CD4-positive, alpha-beta T cell treated with Interleukin-15 for 4 hours (primary cell): ENCODE measurements at places on chromosomes 1 and 21.

DNA sequence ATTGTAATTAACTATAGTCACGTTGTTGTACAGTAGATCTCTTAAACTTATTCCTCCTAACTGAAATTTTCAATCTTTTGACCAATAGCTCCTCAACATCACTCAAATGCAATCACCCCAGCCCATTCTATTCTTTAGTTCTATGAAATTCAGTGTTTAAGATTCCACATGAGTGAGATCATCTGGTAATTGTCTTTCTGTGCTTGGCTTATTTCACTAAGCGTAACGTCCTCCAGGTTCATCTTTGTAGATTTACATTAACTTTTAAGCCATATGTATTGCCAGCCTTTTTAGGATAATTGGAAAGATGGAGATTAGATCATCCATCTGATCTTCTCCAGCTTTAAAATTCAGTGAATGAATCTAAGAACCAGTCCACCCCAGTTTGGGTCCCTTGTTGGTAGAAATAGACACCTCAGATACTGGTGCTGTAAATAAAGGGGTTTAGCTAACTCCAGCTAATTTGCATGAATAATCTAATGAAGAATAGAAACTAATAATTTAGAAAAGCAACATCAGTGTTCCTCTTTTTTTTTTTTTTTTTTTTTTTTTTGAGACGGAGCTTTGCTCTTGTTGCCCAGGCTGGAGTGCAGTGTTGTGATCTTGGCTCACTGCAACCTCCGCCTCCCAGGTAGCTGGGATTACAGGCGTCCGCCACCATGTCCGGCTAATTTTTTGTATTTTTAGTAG is 7.0 kb downstream of the S100A10 start:
- DNase-seq: no peak

DNA sequence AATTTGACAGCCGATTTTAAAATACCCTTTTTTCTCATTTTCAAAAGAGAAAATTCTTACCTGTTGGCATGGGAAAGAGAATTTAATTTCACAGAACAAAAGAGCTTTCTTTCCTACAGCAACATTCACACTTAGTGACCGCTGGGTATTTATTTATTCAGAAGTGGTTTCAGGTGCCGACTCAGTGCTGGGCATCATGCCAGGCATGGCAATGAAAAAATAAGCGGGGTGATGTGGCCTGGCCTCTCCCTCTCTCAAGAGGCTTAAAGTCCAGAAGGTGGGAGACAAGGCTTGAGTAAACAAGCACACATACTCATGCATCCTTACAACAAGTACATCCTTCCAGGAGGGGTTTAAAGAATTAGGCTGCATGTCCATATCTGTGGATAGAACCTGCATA is 4.1 kb upstream of the PCP4 start:
- DNase-seq: no peak

DNA sequence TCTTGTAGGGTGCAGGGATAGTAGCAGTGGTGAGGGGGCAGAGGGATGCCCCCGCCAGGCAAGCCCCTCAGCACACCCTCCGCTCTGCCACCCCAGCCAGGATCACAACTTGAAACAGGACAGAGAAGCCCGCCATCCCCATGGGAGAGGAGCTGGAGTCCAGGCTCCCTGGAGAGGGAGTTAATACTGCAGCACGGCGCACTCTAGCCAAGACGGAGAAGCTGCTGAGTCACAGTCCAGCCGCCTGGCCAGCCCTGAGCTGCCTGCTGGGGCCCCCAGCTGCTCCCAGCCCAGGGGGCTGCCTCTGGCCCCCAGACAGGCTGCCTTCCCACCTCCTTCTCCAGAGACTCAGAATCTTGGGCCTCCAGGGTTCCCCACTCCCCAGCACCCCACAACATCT is 87.2 kb downstream of the SYT2 start:
- DNase-seq: no peak

DNA sequence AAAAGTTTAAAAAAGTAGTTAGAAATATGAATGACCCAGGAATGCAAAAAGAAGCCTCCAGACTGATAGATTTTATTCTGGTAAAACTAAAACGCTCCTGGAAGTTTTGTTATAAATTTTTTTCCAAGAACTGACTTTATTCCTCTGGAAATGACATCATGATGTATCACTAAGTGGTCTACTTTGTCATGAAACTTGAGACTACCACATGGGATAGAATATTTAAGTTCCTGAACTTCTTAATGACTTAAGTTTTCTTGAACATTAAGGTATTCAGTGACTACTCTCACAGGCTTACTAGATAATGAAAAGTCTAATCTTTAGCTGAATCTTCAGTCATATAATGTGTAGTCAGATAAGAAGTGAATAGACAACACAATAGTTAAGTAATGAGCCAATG is 842.2 kb downstream of the USP25 start:
- no peak for DNase-seq

- DNase-seq: no peak
Measured at GRCh38 chr1:180540697-180541594, 17.8 kb upstream of the OVAAL start.

DNA sequence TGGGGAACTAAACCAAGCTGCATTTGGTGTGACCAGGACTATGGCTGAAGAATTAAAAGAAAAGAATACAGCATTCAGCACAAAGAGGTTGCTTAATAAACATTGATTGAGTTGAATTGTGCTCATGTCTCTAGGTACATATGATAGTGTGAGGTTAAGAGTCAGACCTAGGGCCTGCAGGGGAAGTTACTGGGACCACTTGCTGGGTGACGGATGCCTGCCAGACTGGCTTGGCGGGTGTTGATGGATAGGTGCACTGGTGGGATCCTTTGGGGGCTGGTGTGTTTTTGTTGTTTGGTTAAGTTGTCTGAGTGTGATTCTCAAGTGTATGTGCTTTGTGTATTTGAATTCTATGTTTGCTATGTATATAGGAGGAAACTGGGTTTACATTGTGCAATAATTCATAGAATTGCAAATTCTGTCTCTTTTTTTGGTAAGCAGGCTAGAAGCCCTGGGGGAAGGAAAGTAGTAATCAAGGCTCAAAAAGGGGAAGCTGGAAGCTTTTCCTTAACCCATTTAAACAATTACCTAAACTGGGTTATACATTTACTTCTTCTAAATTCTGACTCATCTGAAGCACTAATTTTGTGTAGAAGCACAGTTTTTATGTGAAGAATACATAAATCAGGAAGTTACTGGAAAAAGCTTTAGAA is 1.8 kb downstream of the CD101 start:
- no peak for DNase-seq

- DNase-seq: no peak
Measured at GRCh38 chr1:18581420-18581880, 49.2 kb upstream of the PAX7 start.

DNA sequence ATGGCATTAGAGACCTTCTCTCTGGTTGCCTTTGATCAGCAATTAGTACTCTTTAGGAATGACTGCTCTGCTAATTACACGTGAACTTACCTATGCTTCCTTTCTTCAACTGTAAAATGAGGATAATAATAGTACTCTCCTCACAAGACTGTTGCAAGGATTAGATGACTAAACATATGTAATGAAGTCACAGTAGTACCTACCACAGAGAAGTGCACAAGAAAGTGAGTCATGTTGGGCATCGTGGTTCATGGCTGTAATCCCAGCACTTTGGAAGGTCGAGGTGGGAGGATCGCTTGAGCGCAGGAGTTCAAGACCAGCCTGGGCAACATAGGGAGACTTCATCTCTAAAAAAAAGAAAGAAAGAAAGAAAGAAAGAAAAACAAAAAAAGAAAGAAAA is 68.1 kb upstream of the AK4 start:
- DNase-seq: no peak

GRCh38 chr1:60899464-60899863 is 182.9 kb upstream of the NFIA start:
- no peak for DNase-seq

DNA sequence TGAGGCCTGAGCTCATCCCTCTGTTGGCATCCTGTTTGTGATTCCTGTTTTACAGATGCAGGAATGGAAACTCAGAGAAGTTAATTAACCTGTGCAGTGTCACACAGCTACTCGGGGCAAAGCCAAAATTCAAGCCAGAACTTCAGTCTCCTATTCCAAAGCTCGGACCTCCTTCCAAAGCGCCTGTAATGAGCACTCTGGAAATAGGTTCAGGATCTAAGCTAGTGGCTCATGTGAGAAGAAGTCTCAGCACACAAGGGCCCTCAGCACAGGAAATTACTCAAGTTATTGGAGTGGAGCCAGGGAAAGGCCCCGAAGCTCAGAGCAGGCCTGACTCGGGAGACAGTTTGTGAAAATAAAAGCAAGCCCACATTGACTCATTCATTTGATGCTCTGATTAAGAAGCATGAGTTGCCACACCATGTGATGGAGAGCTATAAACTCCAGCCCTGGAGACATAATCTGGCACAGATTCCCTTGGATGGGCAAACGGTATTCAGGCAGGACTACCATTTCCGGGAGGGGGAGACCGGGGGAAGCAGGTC is 50.6 kb upstream of the LYST start:
- peak; percentile 81 for DNase-seq

DNA sequence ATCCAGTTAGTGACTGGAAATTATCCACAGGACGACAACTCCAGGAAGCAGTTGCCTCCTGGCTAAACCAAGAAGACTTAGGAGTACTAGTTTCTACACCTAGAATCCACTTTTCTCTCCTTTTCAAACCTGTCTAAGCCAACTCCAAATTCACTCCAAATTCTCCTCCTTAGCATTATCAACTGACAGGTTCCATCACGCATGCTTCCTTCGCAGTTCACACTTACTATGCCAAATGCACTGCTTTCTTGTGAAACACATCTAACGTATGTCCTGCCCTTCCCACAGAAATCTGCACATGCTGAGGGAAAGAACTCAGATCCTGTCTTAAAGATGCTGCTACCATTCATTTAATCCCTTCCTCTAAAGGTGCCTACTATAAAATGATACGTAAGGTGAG is 225.9 kb downstream of the RERE start:
- DNase-seq: no peak

DNA sequence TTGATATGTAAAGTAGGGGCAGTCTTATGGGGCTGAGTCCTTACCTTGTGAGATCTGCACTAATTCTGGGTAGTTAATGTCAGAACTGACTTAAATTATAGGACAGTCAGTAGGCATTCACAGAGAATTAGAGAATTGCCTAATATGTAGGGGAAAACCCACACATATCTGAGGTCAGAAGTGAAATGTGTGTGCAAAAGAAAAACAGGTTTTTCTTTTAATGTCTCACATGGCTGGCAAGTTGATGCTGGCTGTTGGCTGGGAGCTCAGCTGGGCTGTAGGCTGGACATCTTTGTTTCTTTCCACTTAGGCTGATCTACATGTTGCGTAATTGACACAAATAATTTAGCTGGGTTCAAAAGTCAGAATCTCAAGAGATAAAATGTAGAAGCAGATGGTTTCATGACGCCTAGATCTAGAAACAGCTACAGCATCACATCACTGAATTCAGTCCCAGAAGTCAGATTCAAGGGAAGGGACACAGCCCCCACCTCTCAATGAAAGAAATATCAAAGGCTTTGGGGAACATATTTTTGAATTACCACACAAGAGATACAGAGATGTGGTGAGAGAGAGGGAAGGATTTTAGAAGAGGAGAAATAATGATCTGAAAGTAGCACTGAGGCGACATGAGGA is 98.9 kb downstream of the TNFSF18 start:
- no peak for DNase-seq

DNA sequence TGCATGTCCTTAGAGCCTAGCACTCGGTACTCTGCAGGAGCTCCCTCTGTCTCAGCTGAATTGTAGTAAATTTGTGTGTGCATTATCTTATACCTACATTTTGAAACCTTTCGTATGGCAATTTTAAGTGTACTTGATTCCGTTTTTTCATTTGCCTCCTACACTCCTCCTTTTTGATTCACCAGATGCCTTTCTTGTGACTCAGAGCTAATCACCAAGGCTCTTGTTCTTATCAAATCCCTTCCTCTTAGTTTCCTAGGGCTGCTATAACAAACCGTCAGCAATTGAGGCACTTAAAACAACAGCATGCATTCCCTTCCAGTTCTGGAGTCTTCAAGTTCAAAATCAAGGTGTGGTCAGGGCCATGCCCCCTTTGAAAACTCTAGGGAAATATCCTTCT is 261.0 kb downstream of the ASTN1 start:
- DNase-seq: no peak

GRCh38 chr1:234899041-234899729 is 229.5 kb downstream of the TOMM20 start:
- no peak for DNase-seq

DNA sequence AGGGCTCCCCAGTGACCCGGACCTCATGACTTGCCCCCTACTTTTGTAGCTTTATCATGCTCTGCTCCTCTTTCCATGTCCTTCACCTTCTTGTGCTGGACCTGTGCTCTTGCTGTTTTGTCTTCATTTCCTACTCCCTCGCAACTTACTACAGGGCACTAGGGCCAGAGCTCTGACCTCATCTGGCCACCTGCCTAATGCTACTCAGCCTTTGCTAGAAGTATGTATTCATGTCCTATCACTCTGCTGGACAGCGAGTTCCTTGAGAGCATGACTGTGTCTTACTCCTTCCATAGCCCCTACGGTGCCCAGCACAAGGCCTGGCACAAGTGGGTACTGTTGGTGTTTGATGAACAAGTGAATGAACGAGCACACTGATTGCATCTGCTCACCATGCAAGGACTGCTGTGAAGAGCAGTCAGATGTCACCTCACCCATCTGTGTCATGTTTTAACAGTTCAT is 1.9 kb downstream of the MTFR1L start:
- no peak for DNase-seq

DNA sequence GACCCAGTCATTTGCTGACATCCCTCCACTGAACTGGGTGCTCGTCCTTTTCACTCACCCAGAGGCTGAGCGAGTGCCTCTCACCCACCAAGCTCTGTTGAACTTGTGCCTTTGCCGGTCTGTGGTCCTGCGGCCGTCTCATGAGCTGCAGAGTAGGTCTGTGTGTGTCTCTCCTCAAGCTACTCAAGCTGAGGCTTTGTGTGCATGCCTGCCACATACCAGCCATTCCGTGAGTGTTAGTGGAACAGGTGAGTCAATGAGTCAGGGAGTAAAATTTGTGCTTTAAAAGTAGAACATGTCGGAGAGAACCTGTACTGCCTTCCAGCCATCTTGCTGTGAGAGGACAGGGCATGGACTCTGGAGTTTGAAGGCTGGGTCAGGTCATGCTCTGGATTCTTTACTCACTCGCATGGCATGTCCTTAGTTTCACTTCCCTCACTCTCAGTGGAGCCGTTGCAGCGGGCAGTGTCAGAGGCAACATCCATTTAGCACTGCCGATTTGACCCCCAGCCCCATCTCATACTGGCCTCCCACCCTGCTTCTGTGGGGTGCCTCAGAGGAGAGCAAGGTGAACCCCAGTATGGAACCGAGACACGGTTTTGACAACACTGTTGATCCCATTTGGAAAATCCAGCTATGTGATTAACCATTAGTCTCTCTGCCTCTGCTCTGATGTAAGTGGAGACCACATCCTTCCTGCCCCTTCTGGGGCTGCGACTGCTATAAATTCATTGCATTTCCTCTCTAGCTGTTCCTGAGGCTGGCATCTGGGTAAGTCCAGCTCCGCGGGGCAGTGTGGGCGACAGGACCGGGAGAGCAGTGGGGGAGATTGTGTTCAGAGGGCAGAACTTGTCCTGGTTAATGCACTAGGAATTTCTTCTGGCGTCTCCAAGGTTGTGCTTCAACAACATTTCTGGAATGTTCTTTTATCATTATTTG is at the start of gene NLRP3:
Gene NLRP3, plus strand, starts transcription at position 751 of the 939 bp plus-strand sequence. CDS start 2,628 bp downstream, outside the sequence.
- peak; percentile 55 for DNase-seq
